Stimulated activated CD8-positive, alpha-beta memory T cell treated with anti-CD3 and anti-CD28 coated beads, Interleukin-7, amount 100 ng/mL, for 1 hour (primary cell): ENCODE measurements at places on chromosomes 7 and 10.

DNA sequence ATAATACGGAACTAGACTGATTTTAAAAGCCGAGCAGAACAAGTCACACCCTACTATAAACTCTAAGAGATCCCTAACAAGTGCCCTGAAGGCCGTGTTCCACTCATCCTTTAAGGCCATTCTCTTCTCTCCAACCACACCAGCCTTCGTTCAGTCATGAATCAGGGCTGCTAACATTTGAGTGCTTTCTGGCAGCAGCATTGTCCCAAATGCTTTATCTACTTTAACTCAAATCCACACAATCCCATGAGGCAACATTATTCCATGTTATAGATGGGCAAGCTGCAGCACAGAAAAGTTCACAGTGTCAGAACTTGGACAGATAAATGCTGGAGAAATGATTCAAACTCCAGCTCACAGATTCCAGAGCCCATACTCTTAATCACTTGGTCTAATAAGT is 73.5 kb downstream of the MALSU1 start:
- DNase-seq: no peak

GRCh38 chr10:60597513-60597912 is 180.8 kb upstream of the CDK1 start:
- DNase-seq: no peak

GRCh38 chr7:3106361-3106826 is 62.7 kb upstream of the CARD11 start:
- no peak for DNase-seq

DNA sequence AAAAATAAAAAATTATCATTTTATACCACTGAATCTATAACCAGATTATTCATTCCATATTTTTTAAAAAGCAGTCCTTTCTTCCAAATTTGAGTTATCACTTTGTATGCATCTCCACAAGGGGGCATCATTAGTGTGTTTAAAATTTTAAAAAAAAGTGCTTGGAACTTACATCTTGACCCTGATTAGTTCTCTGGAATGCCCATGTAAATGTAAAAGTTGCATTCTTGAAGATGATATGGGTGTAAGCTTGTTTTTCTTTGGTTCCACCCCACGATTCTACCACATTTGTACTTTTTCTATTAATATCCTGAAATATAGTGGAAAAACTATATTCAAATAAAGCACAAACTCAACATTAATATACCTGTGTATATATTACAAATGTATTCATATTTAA is 144.9 kb downstream of the ELAPOR2 start:
- DNase-seq: no peak

GRCh38 chr7:28176174-28176573 is 4.4 kb downstream of the JAZF1 start:
- no peak for DNase-seq
